CD4-positive, alpha-beta T cell treated with Interleukin-17A for 1 hour (primary cell): ENCODE measurements at places on chromosomes 6 and 20.

- DNase-seq = no peak
Observed at GRCh38 chr6:47160702-47161101, 118.6 kb upstream of the ADGRF1 start.

GRCh38 chr6:157557559-157557958 lies 176.6 kb downstream of the ZDHHC14 start:
- no peak for DNase-seq

- DNase-seq = peak; percentile 17
Observed at GRCh38 chr6:37047689-37048402, 42.4 kb downstream of the FGD2 start.

DNA sequence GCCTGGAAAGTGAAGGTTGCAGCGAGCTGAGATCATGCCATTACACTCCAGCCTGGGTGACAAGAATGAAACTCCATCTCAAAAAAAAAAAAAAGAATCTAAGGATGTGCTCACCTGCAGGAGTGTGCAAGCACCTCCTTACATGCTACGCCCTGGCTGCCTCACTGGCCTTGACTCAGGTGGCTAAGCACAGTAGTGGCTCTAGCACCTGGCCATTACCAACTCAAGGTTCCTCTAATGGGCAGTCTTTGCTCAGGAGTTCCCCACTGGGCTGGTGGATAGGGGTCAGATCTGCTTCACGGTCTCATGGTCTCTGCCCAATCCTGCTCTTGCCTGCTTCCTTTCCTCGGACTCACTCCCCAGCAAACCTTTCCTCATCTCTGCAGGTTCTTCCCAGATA lies 39.7 kb downstream of the KCNK17 start:
- DNase-seq = no peak

DNA sequence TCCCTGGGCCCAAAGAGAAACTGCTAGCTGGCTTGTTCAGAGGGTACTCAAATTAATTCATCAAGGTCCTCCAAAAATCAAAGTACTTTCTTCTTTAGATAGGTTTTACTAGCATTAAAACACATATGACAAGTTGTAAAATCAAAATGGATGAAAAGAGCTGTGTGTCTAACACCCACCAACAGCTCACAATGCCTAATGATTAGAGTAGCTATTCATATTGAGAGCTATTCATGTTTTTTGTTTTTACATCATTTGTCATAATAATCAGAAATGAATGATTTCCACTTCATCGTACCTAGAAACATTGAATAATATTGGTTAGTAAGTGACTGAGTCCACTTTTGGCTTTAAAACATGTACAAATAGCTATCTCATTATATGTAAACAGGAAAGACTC lies 289.9 kb upstream of the RUNX2 start:
- no peak for DNase-seq

DNA sequence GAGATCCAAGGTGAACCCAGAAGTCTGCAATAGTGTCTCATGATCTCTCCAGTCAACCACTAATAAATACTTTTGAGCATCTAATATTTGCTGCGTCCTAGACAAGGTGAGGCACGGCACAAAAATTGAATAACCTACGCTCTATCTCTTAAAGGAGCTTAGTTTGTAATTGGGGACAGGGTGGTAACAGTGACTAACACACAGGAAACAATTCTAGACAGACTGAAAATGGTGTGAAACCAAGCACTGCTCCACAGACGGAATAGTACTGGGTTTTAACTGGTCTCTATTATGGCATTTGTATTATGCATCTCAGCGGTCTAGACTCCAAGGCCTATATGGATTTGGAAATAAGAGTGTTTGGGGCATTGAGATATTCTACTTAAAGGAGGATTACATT lies 120.1 kb downstream of the CLIC5 start:
- DNase-seq = peak; percentile 35

- DNase-seq = no peak
Observed at GRCh38 chr6:44341095-44341890, 1.2 kb upstream of the SPATS1 start.

DNA sequence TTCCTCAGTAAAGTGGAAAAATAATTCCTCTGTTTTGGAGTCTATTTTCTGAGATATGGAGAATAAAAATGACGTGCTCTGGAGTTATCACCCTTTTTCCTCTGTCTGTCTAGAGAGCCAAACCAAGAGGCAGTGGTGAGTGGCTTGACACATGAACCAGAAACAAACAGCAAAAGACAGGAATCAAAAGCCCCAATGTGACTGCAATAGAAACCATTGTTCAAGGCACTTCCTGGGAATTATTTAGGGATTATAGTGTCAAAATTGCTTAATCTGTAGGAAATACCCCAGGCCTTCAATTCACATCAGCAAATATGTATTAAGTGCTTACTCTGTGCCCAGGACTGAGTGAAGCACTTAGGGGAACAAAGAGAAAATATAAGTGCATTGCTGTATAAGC lies 560.4 kb upstream of the JAG1 start:
- DNase-seq = no peak

DNA sequence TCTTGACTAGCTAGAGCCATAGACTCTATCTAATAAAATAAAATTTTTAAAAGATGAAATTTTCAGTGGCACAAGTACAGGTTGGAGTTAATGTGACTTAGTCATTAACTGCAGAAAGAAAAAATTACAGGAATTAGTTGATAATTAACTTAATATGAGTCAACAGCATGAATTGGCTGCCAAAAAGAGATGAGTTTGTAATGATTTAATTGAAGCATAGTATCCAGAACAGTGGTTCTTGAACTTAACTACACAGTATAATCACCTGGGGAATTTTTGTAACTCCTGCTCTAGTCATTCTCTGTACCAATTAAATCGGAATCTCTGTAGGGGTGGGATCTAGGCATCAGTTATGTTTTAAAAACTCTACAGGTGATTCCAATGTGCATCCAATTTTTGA lies 46.3 kb upstream of the HMGN3 start:
- DNase-seq = no peak

GRCh38 chr6:75608956-75609533 lies 7.4 kb downstream of the SENP6 start:
- no peak for DNase-seq

DNA sequence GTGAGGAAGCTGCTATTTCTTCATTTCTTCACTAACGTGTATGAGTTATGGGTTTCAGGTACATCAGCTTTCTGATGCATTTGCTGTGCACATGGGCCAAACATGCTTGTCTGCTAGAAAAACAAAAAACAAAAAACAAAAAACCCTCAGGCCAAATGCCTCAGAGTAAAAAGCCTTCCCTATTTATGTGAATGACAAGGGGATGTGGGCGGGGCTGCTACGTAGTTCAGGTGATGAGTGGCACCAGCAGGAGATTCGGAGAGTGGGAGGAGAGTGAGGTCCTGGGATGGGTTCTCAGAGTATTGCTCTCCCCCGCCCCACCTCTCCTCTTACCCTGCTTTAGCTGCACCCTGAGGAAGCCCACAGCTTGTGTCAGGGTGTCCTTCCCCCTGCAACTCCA lies 596.8 kb upstream of the JAG1 start:
- no peak for DNase-seq

DNA sequence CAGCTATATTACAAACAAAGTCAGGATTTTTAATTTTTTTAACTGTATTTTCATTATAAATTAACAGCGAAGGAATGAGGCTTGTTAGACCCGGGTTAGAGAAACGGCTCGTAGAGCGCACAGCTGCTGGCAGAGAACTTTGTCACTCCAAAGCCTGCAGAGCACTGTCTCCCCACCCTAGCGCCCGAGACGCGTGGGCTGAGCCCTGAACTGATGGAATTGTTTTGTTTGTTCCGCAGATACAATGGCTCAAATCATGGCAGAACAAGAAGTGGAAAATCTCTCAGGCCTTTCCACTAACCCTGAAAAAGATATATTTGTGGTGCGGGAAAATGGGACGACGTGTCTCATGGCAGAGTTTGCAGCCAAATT lies 810 bp downstream of the LAMP5 start:
- no peak for DNase-seq
